ENCODE measurements at places on chromosomes 6 and 20.

- DNase-seq, result no peak
These were observed 12.9 kb downstream of the TTPAL start for GRCh38 chr20:44488551-44488950.

- no peak for DNase-seq
These were observed 183.4 kb downstream of the ALDH8A1 start for GRCh38 chr6:134766497-134766896.

DNA sequence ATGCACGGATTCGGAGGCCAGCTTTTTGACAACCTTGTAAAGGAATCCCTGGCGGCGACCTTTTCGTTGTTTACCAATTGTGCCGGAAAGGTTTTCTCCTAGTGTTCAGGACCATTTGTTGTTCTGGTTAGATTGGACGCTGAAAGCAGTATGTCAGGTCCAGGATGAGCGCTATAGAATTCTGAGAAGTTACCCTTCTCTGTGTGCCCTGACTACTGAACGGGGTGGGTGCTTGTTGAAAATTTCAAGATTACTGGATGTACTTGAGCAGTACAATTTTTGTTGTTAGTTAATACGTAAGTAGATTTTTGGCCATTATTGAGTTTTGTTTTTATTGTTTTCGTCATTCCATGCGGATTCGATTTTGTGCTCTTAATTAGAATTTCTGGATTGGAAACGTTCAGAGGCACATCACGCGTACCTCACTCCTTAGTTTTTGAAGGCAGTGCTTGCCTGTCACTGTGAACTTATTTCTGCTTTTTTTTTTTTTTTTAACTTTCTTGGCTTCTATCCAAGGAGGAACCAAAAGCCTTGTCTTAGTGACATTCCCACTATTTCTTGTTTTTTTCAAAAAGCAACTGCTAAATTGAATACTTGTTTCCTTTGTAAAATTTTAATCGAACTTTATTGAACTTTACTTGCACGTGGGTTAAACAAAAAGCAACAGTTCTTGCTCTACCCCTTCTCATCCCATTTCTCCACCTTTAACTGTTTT, 898 bp downstream of the XRN2 start:
- no peak for DNase-seq

DNA sequence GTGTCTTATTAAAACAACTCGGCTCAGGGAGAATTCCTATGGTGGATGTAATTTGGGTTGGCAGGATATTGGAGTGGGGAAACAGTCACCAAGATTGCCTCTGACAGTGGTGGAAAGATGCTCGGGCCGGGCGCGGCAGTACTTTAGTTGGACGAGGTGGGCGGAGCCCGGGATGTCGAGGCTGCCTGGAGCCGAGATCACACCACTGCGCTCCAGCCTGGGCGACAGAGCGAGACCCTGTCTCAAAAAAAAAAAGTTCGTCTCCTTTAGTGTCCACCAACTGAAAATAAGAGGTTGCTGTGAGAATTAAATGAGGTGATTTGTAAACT, 621 bp downstream of the NOL7 start:
- peak; percentile 66 for DNase-seq

DNA sequence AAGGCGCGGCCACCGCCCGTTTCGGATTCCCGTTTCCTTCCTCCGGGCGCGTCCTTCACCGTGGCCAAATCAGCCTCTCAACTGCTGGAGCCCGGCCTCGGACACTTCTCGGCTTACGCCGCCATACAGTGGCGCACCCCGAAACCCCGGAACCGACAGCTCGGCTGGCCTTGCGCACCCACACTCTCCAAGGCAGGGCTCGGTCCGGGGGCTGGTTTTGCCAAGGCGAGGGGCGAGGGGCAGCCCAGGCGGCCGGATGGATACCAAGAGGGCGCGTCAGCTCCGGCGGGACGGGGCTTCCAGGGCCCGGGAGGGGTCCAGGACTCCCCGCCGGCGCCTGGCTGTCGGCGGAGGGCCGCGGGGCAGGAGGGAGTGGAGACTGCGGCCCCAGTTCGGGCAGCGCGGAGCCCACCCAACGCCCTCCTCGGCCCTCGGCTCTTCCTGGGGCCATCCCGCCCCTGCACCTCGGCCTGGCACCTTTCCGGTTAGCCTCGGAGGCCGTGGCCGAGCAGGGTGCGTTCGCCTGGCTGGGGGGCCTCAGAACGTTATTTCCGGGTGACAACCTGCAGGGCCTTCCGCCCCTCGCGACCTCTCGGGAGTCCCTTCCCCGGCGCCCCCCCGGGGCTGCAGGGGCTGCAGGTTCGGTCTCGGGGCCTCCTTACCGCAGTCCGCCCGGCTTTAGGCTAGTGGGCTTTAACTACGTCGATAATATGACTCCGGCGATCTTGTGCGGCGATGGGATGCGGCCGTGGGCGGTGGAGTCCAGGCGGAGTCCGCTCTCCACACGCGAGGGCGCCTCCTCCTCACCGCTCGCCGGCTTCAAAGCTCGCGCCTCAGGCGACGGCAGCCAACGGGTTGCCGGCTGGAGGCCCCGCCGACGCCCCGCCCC, 697 bp upstream of the CEP43 start:
- peak; percentile 12 for DNase-seq

DNA sequence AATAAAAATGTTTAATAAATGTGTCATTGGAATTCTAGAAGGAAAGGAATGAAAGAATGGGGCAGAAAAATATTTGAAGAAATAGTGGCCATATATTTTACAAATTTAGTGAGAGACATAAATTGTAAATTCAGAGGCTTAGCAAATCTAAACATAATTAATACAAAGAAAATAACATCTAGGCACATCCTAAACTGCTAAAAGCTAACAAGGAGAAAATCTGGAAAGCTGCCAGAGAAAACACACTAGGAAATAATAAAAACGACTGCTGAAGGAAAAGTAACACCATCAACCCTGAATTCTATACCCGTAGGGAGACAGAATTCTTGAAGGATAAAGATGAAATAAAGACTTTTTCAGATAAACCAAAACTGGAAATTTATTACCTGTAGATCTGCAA, 23.8 kb downstream of the CYB5R4 start:
- no peak for DNase-seq

DNA sequence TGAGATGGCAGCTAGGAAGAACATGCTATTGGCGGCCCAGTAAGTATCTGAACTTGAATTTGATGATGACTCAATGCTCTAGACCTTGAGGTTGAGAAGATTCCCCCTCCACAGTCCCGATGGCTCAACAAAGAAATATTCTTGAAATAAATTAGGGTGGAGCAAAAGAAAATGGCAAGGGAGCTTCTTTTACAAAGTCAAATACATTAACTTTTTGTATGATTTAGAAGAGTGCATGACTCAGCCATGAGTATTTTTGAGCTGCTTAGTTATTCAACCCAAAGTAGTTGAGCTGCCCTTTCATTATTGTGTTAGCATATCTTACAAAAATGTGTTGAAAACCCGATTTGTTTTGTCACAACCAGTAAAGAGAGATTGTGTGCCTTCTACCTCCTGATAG, 7.6 kb downstream of the TFAP2C start:
- peak; percentile 75 for DNase-seq

- no peak for DNase-seq
These were observed 355.8 kb upstream of the SASH1 start for GRCh38 chr6:147986846-147987245.

GRCh38 chr20:54076259-54076658, 5.9 kb upstream of the BCAS1 start:
- no peak for DNase-seq

- no peak for DNase-seq
These were observed 149.7 kb upstream of the TNFAIP3 start for GRCh38 chr6:137717074-137718073.

GRCh38 chr6:63624091-63624490, 11.5 kb upstream of the PHF3 start:
- no peak for DNase-seq

DNA sequence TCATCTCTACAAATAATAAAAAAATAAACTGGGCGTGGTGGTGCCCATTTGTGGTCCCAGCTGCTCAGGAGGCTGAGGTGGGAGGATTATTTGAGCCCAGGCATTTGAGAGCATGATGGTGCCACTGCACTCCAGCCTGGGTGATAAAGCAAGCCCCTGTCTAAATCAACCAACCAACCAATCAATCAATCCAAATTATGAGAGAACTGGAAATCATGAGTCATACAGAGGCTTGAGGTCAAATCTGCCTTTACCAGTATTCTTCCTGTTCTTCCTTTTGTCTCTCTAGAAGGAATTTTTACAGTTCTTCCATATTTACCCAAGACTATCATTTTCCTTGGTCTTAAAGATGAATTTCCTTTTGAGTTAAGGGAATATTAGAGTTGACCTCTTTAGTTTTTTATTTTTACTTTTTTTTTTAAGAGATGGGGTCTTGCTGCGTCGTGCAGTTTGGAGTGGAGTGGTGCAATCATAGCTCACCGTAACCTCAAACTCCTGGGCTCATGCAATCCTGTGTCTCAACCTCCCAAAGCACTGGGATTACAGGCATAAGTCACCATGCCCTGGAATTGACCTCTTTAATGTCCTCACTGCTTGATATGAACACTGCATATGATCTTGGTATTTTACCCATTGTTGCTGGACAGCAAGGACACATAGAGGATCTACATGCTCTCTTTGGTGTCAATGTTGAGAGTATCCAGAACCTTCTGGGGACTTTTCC, 44.1 kb upstream of the TXNDC5 start:
- DNase-seq, result no peak

DNA sequence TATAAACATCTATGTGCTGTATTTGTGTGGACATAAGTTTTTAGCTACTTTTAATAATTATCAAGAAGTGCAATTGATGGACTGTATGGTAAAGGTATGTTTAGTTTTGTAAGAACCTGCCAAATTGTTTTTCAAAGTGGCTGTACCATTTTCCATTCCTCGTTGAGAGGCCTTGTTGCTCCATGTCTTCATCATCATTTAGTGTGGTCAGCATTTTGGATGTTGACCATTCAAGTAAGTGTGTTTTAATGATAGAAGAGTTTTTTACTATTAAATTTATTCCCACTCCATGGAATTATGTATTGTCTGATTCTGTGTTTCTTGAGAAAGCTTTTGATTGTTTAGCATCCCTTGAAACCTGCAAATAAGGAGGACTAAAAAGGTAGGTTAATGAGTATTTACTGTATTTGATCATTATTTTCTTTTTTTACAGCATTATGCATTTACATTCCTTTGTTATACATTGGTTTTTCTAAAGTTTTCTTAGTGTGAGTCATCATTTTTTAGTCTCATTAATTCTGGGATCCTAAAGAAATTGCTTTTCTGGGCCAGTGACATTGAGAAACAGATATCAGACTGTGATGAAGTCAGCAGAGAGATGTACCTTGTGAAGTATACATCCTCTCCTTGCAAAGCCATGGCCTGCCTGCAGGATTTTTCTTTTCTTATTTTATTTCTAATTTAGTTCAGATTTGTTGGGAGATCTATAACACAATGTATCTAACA, 312.8 kb upstream of the PTCHD4 start:
- DNase-seq, result no peak

DNA sequence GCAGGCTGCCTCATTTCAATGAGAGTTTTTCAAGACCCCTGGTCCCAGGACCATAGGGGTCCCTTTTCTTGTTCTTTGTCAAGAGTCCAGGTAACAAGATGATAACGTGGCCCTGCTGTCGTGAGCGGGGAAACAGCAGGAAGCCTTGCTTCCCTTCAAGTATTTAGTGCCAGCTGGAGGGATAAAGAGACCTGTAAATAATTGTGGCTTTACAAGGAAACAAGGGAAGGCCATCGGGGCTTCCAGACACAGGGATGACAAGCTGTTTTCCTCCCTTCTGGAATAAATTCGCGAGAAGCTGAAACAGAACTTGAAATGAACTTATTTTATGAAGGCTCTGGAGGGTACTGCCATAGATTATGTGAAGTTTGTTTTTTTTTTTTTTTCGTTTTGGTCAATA, 163.2 kb downstream of the SYNDIG1 start:
- DNase-seq, result no peak

DNA sequence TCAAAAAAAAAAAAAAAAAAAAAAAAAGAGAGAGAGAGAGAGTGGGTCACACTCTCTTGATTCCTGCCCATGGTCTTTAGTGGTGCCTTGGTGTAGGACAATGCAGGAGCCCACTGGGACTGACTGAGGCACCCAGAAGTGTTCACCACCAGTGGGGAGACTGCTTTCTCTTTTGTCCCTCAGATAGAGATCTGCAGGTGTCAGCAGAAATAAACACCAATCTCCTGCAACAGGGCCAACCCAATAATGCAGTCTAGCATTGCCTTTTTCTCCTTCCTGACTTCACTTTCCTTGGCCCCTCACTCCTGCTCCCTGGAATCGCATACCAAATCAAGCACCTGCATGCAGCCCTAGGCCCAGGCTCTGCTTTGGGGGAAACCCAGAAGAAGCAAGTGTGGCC, 39.0 kb upstream of the CCDC28A start:
- no peak for DNase-seq

- no peak for DNase-seq
These were observed 16.7 kb downstream of the BTN1A1 start for GRCh38 chr6:26516481-26517427.

DNA sequence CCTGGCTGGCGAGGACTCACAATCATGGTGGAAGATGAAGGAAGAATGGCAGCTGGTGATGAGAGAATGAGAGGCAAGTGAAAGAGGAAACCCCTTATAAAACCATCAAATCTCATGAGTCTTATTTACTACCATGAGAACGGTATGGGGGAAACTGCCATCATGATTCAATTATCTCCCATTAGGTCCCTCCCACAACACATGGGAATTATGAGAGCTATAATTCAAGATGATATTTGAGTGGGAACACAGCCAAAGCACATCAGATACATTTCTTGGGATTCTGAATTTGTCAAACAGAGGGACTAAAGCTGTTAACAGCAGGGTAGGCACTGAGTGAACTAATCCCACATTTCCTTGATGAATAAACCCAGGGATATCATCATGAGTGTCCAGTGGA, 116.2 kb upstream of the PLCB4 start:
- DNase-seq, result no peak

- DNase-seq, result peak; percentile 7
These were observed 58.8 kb downstream of the SAMD5 start for GRCh38 chr6:147567141-147567805.

GRCh38 chr6:130065609-130066156, 47.3 kb downstream of the L3MBTL3 start:
- no peak for DNase-seq

DNA sequence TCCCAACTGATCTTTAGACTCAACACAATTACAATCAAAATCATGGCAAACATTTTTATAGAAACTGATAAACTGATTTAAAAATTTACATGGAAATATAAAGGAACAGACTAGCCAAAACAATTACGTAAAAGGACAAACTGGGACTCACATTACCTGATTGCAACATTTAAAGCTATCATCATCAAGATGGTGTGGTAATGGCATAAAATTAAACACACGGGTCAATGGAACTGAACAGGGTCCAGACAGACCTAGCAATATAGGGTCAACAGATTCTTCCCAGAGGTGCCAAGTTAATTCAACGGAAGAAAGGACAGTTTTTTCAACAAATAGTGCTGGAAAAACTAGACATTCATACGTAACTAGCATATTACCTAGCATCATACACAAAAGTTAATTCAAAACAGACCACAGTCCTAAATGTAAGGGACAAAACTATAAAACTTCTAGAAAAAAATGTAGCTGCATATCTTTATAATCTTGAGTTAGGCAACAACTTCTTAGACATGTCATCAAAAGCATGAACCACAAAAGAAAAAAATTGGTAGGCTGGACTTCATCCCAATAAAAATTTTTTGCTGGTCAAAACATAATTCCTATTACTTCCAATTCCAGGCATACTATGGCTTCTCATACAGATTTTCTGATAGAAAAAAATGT, 147.4 kb upstream of the BEND6 start:
- no peak for DNase-seq
